ENCODE measurements at places on chromosomes 1 and 21.

DNA sequence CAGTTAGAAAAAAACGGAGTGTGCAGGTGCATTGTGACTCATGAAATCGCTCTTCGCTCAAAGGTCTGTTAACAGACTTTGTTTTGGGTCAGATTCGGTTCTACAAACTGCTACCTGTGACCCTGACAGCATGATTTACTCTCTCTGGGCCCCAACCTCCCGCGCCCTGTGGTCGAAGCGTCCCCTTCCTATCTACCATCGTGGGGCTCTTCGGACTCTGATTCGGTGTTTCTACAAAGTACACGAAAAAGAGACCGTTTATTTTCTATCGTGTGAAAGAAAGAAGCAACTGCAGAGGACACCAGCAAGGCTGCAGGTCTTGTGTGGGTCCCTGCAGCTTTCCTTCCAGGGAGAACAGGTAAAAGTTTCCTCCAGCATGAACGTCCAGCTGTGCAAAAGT lies 29.4 kb upstream of the SLC19A1 start:
- DNase-seq = no peak

DNA sequence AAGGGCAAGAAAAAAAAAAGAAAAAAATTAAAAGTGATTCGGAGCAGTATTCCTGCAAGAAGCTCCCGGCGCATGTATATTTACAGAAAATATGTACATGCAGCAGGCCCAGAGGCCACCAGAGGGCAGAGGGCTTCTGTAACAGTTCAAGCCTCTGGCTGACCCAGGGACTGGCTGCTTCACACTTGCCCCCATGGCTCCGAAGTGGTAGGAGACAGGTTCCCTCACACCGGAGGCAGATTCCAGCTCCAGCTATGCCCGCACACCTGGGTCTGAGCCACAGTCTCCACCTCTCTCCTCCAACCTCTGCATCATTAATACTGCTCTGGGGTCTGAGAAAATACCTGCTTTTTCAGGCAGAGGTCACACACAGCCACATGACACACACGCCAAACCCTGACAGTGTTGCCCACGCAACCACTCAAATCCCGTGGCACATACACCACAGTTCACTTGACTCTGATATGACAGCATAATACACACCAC lies 2.2 kb upstream of the ARHGAP30 start:
- no peak for DNase-seq

DNA sequence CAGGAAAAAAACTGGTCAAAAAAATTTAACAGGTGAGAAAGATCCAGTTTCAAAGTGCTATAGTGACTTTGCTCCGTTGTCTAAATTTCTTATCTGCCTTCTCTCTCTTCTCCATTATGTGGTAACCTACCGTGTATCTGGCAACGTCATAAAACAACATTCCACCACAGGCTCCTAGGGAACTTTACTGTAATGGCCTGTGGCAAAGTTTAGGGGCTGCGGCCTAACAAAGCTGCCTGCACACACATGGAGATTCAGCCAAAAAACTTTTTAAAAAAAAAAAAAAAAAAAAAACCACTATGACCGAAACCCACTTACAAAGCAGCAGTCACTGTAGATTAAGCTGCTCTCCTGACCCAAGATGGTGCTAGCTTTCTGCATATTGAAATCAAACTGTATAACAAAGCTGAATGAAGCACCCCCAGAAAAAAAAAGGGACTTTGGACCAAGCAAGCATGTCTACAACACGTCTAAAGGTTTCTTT lies 202.6 kb downstream of the SLC45A1 start:
- DNase-seq = no peak

DNA sequence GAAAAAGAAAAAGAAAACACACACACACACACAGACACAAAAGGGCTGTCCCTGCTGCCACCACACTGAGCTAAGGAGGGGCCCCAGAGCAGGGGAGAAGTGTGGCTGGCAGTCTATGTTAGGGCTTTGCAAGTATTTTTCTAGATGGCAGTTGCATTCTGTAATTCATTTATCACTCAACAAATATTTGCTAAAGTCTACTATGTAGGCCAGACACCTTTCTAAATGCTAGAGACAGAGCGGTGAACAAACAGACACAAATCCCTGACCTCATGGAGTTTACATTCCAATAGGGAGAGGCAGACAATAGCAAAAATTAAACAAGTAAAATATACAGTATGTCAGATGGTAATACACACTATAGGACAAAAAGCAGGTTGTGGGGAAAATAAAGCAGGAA lies 20.2 kb downstream of the WDR64 start:
- DNase-seq = no peak

GRCh38 chr21:29146726-29147125 lies 16.3 kb downstream of the MAP3K7CL start:
- no peak for DNase-seq

- DNase-seq = no peak
Observed at GRCh38 chr1:87284456-87285240, 44.0 kb upstream of the LMO4 start.

GRCh38 chr1:3506943-3507342 lies 52.5 kb downstream of the ARHGEF16 start:
- no peak for DNase-seq

GRCh38 chr1:85224734-85225623 lies 24.2 kb upstream of the SYDE2 start:
- peak; percentile 83 for DNase-seq

GRCh38 chr1:185017966-185018365 lies 27.4 kb upstream of the RNF2 start:
- DNase-seq = no peak

DNA sequence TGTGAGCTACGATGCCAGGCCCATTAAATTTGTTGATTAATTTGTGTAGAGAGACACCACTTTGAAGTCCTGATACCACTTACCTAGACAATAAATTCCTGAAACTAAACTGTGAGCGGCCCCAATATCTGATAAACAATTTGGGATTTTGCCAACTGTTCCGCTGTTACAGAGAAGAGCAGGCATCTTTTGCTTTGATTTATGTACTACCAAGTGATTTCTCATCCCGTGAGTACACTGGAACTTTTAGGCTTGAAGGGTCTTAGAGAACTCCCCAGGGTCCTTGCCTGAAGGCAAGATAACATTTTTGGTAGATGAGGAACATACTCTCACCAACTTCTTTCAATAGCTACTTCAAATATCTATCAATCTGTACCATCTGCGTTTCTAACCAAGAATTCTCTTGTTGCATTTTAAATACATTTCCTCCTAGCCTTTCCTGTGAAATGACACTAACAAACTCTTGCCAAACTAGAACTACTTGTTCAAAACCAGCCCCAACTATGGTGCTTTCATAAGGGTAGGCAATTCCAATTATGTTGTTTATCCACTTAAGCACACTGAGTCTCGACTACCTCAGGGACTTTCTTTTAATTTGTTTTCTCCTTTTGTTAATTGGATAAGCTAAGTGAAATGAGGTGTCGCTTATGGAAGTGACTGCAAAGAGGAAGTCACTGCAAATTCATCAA lies 23.2 kb upstream of the SLC30A1 start:
- DNase-seq = no peak

DNA sequence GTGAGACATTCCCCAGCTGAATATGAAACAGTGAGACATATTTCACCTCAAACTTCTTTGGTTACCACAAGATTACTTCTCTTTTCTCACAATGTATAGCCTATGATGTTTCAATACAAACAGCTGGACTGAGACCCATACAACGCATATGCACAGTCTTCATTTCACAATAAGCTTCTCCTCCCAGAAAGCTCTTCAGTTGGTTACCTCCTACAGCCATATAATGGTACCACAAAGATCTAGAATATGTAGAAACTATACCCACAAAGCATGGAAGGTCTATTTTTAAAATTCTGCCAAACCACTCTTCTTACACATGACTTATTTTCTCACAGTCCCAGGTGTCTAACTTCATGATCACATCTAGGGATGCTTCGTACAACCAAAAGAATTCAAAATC lies 70.8 kb downstream of the JAK1 start:
- no peak for DNase-seq

GRCh38 chr1:21212126-21212525 lies 35.4 kb upstream of the EIF4G3 start:
- no peak for DNase-seq

DNA sequence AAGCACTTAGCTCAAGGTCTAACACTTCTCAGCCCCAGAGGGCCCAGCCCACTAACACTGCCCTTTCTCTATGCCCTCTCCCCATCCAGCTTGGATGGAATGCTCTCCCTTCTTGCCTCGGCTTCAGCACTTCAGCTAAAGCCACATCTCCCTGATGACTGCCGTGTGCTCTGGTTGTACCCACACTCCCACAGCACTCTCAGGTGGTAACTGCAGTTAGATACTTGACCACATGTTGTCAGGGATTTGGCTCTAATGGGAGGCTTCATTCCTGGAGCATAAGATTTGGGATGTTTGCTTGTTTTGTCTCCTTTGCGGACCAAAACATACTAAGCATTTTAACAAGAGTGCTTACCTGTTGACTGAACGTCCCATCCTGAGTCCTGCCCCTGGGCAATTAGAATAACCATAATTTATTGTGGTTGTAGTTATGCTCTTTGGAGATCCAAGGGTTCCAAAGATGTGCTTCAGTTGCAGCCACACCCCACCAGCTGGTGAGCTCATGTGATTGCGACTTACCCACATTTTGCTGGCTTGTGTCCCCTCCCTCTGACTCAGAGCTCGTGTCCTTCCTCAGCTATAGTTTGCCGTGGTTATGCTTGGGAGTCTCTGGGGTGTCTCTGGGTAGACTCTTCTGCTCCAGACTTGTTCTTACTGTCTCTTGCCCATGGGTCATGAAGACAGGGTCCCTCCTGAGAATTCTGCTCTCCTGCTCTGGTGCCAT lies 7.7 kb upstream of the SLC26A9 start:
- peak; percentile 96 for DNase-seq

DNA sequence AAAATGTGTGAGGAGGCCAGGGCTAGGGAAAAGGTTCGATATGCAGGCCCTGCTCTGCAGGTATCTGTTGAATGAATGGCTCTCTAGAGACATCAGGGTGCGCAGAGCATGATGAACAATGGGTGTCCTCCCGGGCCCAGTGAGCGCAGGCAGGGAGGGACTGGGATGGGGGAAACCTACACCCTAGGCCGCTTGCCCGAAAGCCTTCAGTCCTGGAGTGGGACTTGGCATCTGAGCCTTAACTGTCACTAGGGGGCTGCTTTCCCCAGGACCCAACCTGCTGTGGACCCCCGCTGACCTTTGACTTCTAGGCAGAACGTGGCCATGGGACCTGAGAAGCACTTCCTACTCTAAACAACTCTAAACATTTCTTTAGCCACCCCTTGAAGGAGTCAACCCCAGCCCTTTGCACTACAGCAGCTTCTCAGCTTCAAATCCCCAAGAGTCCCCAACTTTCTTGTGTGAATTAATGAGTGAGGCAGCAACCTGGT lies 444 bp upstream of the MAP3K6 start:
- no peak for DNase-seq

DNA sequence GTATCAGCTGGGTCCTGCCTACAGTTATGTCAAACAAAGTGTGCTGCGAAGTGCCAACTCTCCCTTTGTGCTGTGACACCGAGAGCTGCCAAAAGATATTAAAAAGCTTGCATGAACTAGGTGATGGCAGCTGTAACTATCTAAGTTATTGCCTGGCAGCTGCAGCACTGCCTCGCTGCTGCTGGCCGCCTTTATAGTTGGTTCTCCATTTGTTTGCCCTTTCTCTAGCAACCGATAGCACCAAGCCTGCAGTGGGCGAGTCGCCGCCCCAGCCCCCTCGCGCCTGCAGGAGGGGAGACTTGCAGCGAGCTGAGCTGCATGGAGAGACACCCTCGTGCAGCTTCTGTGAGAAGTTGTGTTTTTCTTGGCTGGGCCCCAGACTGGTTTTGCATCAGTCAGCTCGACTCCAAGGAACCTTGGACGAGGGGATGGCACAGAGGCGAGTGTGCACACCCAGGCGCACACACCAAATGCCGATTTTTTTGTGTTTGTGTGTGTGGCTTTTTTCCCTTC lies 330.6 kb downstream of the RPS6KC1 start:
- no peak for DNase-seq

DNA sequence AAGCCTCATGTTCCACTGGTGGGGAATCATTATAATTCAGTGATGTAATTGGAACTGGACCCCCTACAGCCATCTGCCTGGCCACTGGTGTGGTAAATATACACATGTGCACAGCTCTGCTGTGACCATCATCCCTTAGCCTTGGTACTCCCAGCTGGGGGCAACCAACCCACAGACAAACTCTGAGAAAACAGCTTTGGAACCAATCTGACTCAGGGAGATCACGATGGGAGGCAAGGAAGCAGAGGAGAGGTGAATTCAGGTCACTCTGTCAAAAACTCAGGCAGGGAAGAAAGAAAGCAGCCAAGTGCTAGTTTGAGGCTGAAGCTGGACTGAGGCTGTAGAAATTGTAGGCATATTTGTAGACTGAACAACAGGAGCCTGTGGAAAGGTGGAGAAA lies 197.8 kb upstream of the GALNT2 start:
- no peak for DNase-seq

DNA sequence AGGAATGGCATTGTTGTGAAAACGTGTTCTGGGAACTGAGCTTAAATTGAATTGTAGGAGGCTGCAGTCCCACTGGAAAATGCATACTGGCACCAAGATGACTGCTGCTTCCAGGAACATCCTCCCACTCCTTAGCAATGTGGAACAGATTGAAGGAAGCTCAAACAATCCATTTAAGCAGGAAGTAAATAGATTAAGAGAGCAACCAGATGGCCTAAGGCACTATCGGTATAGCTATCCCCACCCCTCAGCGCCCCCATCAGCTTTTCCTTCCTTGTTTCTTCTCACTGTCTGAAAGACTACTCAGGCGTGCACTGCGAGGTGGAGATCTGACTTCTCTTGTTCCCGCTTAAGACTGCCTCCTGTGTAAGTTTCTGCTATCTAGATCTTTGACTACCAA lies 4.0 kb upstream of the IFI16 start:
- no peak for DNase-seq

- no peak for DNase-seq
Observed at GRCh38 chr1:112011202-112011601, 21.7 kb upstream of the KCND3 start.

DNA sequence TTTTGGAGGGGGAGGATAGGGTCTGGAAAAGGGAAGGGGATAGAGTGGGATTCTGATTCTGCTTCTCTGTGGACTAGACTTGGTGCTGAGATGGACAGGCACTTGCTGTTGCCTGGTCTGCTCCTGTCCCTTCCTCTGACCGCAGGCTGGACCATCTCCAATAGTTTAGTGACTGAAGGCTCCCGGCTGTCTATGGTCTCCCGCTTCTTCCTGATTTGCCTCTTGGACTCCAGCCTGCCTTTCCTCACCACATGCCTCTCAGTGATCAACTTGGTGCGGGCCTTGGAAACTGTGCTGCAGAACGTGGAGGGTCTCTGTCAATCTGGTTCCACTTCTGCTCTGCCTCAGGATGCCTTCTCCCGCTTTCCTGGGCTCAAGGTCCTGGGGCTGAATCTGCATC lies 6.3 kb upstream of the ZSCAN20 start:
- no peak for DNase-seq
